ENCODE measurements at places on chromosomes 1 and 21.
A peak's percentile ranks its signal among the peaks of the same experiment; 100 is the strongest.

GRCh38 chr21:34728479-34728878 is 59.7 kb downstream of the CLIC6 start:
- no peak for DNase-seq

GRCh38 chr1:219340796-219341195 is 167.1 kb downstream of the LYPLAL1 start:
- DNase-seq: no peak

DNA sequence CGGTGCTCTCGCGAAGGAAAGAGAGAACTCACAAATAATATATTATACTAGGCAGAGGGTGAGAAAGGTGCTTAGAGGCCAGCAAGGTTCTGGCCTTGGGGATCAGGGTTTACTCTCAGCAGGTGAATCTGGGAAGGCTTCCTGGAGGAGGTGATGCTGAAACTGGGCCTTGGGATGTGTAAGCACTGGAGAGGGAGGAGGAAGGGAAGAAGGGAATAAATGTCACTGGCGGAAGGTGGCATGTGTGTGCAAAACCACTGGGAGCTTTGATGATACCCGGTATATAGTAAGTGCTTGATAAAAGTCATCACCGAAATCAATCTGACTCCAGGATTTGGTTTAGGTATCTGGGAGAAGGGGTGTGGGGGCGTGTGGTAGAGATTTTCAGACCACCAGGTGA is 24.4 kb downstream of the SPSB1 start:
- no peak for DNase-seq

GRCh38 chr1:9558946-9559545 is 19.8 kb downstream of the SLC25A33 start:
- DNase-seq: no peak

- DNase-seq: no peak
Measured at GRCh38 chr1:114467491-114467890, 43.5 kb downstream of the TRIM33 start.

GRCh38 chr1:204438628-204439027 is 27.0 kb upstream of the PPP1R15B start:
- peak; percentile 91 for DNase-seq

- no peak for DNase-seq
Measured at GRCh38 chr1:54314696-54315095, 91.5 kb downstream of the SSBP3 start.

- DNase-seq: peak; percentile 94
Measured at GRCh38 chr1:247331525-247332214, at the start of gene ZNF496. Gene ZNF496, minus strand, starts transcription at chr1:247331867. Its CDS starts 2,289 bp downstream, at chr1:247329578.

GRCh38 chr21:37232274-37233018 is 34.7 kb downstream of the VPS26C start:
- DNase-seq: no peak

DNA sequence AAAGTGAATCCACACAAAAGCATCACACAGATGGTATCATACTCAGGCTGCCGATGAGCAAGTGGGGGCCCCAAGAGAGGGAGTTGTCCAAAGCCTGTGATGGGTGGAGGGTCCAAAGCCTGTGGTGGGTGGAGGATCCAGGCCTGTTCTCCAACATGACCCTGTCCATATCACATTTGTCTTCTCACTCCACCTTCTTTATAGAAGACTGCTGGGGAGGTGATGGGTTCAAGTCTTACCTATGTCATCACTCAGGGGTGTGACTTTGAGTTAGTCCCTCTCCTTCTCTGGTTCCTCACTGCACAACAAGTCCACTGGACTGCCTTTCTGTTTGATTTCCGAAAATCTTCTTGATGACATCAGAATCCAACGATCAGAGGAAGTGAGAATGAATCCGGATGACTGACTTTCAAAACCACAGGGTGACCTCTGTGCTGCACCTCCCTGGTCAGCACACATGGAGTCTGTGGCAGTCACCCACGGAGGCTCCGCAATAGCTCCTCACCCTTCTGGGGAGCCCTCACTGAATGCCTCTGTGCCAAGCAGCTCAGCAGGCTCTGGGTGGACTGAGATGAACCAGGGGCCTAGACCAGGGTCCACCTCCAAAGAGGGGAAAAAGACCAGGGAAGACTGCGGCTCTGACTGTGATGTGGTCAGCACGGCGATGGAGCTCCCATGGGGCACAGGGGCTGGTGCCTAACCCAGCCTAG is 166.8 kb downstream of the HIVEP3 start:
- DNase-seq: no peak

- no peak for DNase-seq
Measured at GRCh38 chr1:29330856-29331255, 94.5 kb downstream of the PTPRU start.

DNA sequence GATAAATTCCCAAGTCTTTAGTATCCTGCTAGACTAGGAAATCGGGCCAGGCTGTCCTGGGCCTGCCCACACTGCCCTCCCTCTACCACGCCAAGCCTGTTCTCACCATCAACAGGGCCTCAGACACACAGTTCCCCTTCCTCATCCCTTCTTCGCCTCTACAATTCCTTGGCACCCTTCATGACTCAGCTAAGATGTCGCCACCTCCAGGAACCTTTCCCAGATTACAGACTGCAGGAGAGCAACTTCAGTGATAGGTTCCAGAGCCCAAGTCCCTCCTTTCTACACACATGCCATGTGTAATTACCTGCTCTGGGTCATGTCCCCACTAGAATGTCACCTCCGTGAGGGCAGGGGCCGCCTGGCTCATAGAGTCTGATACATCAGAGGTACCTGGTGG is 3.3 kb downstream of the RIMS3 start:
- no peak for DNase-seq

GRCh38 chr1:11337580-11338073 is 64.6 kb downstream of the UBIAD1 start:
- DNase-seq: peak; percentile 48

DNA sequence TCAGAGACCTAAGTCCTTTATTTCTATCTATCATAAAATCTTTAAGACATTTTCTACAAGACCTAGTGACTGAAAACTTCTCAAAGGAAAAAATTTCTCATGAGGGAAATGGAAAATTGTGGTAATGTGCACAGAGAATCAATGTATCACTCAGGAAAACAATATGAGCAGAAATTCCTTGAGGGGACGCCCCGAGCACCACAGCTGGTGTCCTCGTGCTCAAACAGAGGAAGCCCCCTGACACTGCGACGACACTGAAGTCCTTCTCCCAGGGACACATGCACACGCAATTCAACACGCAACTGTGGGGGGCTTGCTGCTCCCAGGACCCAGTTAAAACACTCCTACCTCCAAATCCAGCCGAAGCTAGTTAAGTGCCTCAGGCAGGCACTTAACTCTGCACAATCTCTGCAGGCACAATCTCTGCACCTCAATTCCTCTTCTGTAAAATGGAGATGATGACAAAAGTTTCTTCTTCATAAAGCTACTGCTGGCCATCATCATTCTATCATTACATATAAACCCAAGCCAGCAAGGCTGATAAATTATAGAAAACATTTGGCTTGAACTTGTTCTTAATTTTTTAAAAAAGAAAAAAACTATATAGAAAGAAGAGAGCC is 16.0 kb downstream of the ZBTB17 start:
- no peak for DNase-seq

DNA sequence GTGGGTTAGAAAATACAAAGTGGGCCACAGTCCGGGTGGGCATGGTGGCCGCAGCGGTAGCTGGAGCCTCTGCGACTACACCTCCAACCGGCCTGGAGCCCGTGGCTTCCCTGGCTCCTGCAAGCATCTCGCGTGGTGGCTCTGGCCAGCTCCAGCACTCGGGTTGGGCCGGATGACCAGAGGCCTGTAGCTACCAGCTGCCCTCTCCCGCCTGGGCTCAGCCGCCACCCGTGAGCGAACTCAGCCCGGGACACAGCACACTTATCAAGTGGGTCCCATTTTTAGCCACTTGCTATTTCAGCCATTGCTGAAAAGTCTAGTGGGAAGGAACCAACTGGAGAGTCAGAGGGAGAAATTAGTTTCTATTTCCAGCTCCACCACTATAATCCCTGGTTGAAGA is 107.7 kb upstream of the CACYBP start:
- DNase-seq: no peak

DNA sequence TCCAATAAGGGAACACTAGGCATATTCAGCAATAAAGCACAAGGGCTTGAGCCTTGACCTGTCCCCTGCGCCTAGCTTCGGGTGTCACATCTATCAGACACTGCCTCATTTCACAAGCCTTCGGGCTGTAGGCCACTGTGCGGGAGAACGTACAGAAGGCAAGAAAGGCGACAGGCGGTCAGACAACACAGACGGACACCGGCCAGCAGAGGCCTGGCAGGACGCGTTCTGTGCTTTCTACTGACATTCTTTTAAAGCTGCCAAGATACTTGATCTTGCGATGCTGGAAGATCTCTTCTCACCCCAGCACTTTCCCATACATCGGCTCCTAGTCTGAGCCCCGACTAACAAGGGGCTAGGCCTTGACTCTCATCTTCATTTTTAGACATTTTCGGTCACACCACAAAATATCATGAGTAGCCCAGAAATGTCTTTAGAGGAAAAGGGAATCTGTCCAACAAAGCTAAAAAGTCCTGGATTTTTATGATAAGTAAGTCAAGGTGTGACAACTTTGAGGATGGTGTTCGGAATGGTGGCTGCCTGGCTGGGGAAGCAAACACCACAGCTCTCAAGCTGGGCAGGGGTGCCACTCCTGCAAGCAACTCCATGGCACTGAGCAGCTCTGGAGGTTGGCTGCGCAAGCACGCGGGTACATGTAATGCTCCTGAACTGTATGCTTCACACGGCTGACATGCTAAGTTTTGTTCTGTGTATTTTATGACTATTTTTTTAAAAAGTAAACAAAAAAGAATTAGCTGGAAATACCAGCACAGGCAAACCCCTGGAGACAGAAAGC is 18.7 kb downstream of the RIPK4 start:
- no peak for DNase-seq

All from AG08396 (cell line).